Aorta (tissue), 5 donors: ENCODE measurements at places on chromosomes 1 and 21. TPM values are rescaled to one million over a fixed set of nuclear protein-coding genes. Genes with fewer than 3 reads are reported as not detected.

The LAMTOR2 gene
- 31.6 TPM for total RNA-seq

The CLCA1 gene
- total RNA-seq, result 0.15 TPM

The PTPRC gene
- total RNA-seq, result 46.6 TPM

The CYYR1 gene
- 24.8 TPM for total RNA-seq

The FMO2 gene
- 183 TPM for total RNA-seq

The TRABD2B gene
- total RNA-seq, result 10.6 TPM

The OR6F1 gene
- not detected for total RNA-seq

- DNase-seq, result no peak
- H3K4me1 ChIP-seq, result no peaks in the 10 kb centered on the region
- no peak overlapping the region for H3K27ac ChIP-seq
- no peaks in the 10 kb centered on the region for H3K27me3 ChIP-seq
- H3K4me3 ChIP-seq, result no peak overlapping the region
Measured at GRCh38 chr1:30521261-30521865, 202.0 kb downstream of the MATN1 start.

GRCh38 chr1:8939362-8939995, 6.2 kb upstream of the CA6 start:
- no peak overlapping the region for H3K27ac ChIP-seq
- H3K36me3 ChIP-seq, result no peaks in the 10 kb centered on the region
- no peaks in the 10 kb centered on the region for H3K4me1 ChIP-seq
- H3K27me3 ChIP-seq, result no peaks in the 10 kb centered on the region
- H3K4me3 ChIP-seq, result no peak overlapping the region

GRCh38 chr1:160371346-160371631, 4.4 kb downstream of the NHLH1 start:
- no peak overlapping the region for H3K27ac ChIP-seq
- H3K4me1 ChIP-seq, result no peaks in the 10 kb centered on the region
- H3K4me3 ChIP-seq, result no peak overlapping the region
- DNase-seq, result no peak
- no peaks in the 10 kb centered on the region for H3K36me3 ChIP-seq

DNA sequence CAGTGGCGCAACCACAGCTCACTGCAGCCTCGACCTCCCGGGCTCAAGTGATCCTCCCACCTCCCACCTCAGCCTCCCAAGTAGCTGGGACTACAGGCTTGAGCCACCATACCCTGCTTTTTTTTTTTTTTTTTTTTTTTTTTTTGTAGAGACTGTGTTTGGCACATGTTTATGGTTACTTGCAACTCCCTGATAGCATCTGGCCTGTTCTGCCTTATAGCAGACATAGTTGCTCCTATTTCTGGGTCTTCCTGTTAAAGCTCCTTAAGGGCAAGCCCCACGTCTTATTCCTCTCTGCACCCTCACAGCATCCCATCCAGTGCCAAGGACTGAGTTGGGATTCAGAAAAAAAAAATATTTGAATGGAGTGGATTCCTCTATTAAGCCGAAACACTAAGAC, 17.1 kb upstream of the CNR2 start:
- DNase-seq, result no peak
- no peaks in the 10 kb centered on the region for H3K27me3 ChIP-seq
- H3K4me1 ChIP-seq, result no peaks in the 10 kb centered on the region
- H3K27ac ChIP-seq, result peak overlapping the region; percentile 92
- no peaks in the 10 kb centered on the region for H3K36me3 ChIP-seq
- no peak overlapping the region for H3K4me3 ChIP-seq

- no peak for DNase-seq
- H3K36me3 ChIP-seq, result no peaks in the 10 kb centered on the region
- no peaks in the 10 kb centered on the region for H3K27me3 ChIP-seq
- H3K27ac ChIP-seq, result no peak overlapping the region
Measured at GRCh38 chr21:27339902-27340301, 373.0 kb upstream of the ADAMTS5 start.

GRCh38 chr1:110292031-110292741, 47.0 kb upstream of the RBM15 start:
- no peaks in the 10 kb centered on the region for H3K4me1 ChIP-seq
- no peak overlapping the region for H3K4me3 ChIP-seq
- H3K27ac ChIP-seq, result no peak overlapping the region
- no peak for DNase-seq
- H3K36me3 ChIP-seq, result no peaks in the 10 kb centered on the region

DNA sequence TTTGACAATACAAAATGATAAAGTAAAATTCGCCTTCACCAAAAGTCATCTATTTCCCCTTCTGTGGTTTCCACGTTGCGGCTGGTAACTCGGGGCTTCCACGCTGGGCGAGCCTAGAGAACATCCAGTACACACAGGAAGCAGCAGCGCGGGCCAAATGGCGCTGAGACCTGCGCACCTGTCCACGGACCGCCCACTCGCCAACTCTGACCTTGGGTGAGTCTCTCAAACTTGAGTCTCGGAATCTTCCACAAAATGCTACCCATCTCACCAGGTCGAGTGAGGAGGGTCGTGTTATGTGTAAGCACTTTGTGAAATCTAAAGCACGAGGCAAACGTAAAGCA, 820 bp upstream of the TTF2 start:
- no peaks in the 10 kb centered on the region for H3K36me3 ChIP-seq
- H3K27me3 ChIP-seq, result no peaks in the 10 kb centered on the region
- no peak overlapping the region for H3K27ac ChIP-seq
- H3K4me1 ChIP-seq, result no peaks in the 10 kb centered on the region
- peak overlapping the region; percentile 59 for H3K4me3 ChIP-seq

- no peak overlapping the region for H3K4me3 ChIP-seq
- H3K27ac ChIP-seq, result no peak overlapping the region
- DNase-seq, result no peak
- H3K4me1 ChIP-seq, result no peaks in the 10 kb centered on the region
- peaks cover 6% of the 10 kb centered on the region for H3K36me3 ChIP-seq
Measured at GRCh38 chr1:37509181-37509580, 5.4 kb downstream of the MEAF6 start.
